ENCODE measurements at places on chromosomes 11 and 22. TPM values are rescaled to one million over a fixed set of nuclear protein-coding genes. Genes with fewer than 3 reads are reported as not detected.

SHANK2 gene
- polyA plus RNA-seq, result 33.8 TPM

BEST1 gene
- 4.5 TPM for polyA plus RNA-seq

DNA sequence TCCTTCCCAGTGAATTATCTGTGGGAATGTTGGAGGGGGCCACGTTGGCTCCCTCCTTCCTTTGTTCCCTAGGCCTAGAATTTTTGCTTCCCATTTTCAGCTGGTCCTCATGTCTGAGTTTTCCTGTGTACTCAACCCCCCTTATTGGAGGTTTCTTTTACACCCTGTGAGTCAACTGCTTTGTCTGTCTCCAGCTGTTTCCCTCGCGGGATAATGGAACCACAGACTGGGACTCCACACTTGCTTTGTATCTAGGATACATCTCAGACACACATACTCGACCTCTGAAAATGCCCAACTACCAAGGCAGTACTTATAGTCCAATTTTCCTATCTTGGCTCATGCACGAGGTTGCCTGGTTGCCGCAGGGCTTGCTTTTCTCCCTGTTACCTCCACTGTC, 352.7 kb upstream of the MPPED2 start:
- no peak for DNase-seq

DNA sequence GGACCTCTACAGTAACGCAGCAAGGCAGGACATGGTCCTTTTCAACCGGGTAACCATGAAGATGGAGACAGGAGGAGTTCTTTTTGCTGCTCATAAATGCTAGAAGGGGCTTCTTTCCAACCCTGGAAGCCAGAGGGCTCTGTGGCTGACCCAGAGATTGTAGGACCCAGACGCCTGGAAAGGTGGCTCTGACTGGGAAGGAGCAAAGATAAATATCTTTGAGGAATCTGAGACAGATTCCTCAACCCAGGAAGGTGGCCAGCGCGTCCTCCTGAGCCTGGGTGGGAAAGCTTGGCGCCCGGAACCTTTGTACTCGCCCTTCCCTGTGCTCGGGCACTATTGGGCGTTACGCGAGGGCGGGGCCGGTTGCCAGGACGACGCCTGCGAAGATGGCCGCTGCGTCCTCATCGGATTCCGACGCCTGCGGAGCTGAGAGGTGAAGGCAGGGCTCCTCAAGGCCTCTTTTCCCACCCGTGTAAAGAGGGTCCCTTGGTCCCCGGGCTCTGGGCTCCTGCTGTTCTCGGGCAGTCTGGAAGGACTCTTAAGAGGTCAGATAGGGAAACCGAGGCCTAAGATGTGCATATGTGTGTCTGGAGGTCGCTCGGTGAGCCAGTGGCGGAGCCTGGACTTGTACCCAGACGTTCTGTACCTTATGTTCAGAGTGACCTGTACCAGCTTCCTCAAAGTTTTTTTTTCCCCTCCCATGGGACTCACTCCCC, at the start of gene BBS1:
Gene BBS1 (plus strand): TSS at position 365 of the 719 bp plus-strand sequence. CDS start 25 bp downstream, at position 390.
- peak; percentile 73 for DNase-seq
